ENCODE measurements at places on chromosomes 5 and 9.

- no peak for DNase-seq
Observed at GRCh38 chr9:86043586-86043985, 55.8 kb downstream of the GOLM1 start.

- no peak for DNase-seq
Observed at GRCh38 chr5:159041444-159042198, 58.1 kb downstream of the EBF1 start.

GRCh38 chr5:15951126-15951525 lies 228.5 kb downstream of the MARCHF11 start:
- no peak for DNase-seq

GRCh38 chr9:109974143-109974917 lies 194.3 kb downstream of the PALM2AKAP2 start:
- DNase-seq, result peak; percentile 46

DNA sequence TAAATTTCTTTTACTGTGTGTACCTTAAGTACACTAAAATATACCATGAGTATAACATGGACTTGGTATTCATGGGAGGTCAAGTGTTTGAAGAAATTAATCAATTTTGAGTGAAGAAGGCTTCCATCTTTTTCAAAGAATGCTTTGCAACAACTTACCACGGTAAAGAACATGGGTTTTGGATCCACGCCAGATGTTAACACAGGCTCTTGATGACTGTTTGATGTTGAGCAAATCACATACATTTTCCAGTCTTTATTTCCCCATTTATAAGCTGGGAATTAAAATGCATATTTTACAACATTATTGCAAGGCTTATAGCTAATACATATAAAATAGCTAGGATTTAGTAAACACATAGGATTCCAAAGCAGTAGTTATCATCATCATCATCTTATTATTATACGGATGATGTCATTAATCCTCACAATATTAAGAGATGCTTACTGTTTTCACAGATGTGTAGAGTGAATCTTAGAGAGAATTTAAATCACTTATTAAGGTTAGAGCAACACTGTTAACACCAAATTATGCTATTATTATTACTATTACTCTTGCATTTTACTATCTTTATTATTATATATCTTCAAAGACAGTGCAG lies 362.0 kb downstream of the PRELID2 start:
- no peak for DNase-seq

- no peak for DNase-seq
Observed at GRCh38 chr9:76637416-76637815, 126.8 kb upstream of the PCA3 start.

- DNase-seq, result no peak
Observed at GRCh38 chr5:96816411-96816939, 8.7 kb upstream of the ERAP1 start.

DNA sequence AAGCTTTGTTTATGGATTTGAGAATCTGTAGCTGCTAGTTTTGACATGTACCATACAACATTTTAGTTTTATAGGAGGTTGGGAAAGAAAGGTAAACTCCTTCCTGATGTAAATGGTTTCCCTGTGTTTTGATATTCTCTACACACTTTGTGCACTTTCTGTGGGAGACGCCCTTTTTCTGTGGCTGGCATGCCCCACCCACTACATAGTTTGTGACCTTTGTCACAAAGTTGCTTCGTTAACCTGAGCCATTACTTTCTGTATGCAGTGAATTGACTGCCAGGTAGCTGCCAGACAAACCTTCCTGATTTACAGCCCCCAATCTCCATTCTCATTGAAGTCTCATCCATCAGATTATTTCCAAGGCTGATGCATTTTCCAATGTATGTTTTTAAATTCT lies 90.6 kb downstream of the NLN start:
- DNase-seq, result no peak

GRCh38 chr5:151002250-151002649 lies 18.1 kb upstream of the GPX3 start:
- no peak for DNase-seq

- no peak for DNase-seq
Observed at GRCh38 chr5:2149195-2149539, 266.4 kb upstream of the IRX4 start.

DNA sequence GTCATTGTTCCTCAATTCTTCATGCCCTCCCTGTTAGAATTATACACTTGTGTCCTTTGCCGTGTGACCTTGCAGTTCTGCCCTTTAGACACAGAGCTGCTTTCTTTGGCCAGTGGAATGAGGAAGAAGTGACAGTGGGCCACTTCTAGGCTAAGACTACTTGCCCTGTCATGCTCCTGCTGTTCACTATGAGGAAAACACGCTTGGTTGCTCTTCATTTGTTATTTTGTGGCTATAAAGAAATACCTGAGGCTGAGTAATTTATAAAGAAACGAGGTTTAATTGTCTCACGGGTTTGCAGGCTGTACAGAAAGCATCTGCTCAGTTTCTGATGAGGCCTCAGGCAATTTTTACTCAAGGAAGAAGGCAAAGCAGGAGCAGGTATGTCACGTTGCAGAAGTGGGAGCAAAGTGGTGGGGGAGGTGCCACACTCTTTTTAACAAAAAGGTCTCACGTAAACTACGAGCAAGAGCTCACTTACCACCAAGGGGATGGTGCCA lies 279.1 kb upstream of the DMAC1 start:
- no peak for DNase-seq

DNA sequence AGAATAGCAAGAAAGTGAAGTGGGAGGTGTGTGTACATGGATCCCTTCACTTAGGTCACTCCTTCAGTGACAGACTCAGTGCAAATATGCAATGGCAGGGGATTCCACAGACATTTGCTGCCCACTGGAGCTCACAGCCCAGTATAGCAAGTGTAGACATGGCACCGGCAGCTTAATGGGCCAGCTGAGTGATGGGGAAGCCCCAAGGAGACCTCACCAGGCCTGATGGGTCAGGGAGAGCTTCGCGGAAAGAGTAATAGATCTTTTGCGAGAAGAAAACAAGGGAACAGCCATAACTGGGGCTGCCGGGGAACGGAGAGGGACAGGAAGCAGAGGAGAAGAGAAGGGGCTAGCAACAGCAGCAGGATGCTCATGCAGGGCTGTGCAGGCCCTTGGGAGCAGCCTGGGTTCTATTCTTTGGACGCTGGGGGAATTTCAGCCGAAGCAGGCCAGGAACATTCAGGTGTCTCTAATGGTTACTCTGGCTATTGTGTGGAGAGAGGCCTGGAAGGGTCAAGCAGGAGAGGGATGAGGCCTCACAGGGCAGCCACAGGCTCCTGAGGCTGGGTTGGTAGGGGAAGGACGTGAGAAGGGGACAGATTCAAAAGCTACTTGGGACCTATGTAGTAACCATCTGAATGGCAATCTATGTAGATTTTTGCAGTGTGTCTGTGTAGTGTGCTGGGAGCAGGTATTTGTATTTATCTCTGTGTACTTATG lies 27.0 kb downstream of the TCF7 start:
- DNase-seq, result no peak

DNA sequence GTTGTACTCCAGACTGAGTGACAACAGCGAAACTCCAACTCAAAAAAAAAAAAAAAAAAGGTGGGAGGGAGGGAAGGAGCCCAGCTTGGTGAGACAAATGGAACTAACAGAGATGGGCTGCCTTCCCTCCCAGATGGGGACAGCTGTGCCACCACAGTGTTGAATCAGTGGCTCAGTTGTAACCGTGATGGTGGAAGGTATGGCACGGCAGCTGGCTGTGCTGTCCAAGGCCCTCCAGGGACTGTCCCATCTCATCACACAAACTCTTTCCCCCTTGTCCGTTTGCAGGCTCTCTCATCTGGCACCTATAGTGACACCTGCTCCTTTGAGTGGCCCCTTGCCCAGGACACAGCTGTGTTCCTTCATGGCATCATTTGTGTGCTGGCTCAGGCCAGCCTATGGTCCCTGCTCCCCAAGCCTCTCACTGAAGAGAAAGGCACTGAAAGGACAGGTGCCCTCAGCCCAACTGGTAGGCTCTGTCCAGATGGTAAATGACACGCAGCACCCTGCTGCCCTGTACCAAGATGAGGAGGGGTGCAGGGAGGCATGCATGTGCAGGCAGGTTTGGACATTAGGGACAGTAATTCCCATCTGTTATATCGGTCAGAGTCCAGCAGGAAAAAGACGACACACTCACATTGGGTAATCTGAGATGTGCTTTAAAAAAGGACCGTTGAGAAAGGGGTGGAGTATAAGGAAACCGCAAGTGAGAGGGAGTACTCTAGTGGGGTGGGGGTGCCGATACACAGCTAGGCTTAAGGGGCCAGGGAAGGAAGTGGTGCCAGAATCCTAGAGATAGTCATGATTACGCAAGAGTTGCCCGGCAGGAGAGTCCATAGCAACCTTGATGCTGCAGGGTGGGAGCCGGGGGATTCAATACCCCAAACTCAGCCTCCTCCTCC lies 4.3 kb downstream of the SMIM33 start:
- DNase-seq, result no peak
